Astrocyte (in vitro differentiated cells and primary cell): ENCODE measurements at places on chromosomes 1 and 21. TPM values are rescaled to one million over a fixed set of nuclear protein-coding genes. Genes with fewer than 3 reads are reported as not detected.

The IL22RA1 gene
- not detected in 2 replicates for total RNA-seq

DNA sequence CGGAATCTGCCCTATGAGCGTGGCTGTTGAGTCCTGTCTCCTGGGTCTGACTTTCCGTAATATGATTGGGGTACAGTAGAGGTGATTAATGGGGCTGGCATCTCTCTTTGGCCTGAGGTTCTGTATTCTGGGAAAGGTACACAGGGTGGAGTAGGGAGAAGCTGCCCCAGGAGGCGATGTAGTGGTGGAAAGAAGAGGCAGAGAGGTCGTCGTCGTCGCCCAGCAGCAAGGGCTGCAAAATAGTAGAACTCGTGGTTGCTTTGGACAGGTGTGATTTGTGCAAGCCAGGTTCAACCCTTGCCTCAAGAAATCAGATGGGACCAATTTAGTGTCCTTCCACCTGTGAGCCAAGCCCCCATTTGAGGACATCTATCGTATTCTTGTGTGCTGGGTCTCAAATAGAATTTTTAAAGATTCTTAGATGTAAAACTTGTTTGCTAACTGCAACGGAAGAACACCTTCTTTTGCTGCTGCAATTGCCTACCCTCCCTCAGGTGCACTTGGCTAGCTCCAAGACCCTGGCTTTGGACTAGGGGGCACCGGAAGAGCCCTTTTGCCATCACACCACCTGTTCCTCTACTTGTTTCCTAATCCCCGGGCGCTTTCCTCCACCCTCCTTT, 1.3 kb upstream of the HMGN2 start:
- DNase-seq: no peak

DNA sequence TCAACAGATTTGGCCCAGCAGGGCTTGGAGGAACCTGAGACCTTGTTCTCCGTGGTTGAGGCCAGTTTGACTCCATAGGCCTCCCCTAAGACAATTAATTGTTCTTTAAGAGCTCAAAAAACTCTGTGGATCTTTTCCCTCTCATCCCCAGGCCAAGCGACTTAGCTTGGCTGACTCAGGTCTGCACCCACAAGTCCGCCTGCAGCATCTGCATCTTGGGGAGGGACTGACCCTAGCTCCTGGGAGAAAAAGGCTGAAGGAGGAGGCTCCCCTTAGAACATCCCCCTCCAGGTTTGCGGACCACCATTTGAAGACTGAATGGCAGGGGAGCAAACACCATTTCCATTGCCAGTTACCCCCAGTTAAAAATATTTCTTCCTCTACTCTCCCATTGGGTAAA, 1.5 kb upstream of the HES2 start:
- DNase-seq: no peak

- DNase-seq: no peak
Measured at GRCh38 chr1:169563019-169563615, 23.2 kb downstream of the F5 start.

The TFF2 gene
- total RNA-seq: not detected in 2 replicates

- no peak for DNase-seq
Measured at GRCh38 chr21:31530897-31531705, 128.4 kb upstream of the SOD1 start.

- DNase-seq: peak; percentile 46
Measured at GRCh38 chr1:161013488-161014230, 7.3 kb downstream of the F11R start.

- DNase-seq: no peak
Measured at GRCh38 chr1:85279458-85280080, 3.1 kb upstream of the BCL10 start.

The LCE3D gene
- not detected in 2 replicates for total RNA-seq

DNA sequence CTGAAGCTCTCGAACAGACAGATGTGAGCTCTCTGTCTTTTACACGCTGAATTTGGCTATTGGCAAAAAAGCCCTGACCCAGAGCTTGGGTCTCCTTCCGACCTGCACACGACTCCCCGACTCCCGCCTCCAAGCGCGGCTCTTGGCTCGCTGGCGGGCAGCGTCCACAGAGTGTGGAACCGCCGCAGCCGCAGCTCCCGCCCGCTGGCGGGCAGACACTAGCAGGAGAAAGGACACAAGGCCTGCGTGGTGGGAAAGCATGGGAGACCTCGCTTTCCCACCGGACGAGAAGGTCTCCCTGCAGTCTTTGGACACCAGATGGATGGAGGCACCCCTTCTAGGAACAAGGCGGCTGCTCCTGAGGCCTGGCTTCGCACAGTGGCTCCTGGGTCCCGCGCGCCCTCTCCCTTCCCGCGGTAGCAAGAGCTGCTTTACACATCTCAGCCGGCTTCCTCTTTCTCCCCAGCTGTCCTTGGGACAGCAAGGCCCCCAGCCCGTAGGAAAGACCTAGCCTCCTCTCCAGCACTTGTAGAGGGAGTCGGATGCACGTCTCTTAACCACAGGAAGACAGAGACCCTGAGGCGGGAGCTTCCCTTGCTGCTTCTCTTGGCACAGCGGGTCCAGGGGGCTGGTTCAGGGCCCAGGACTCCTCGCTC, 92.1 kb downstream of the PRKAB2 start:
- DNase-seq: no peak

GRCh38 chr1:226337276-226337875, 28.4 kb upstream of the LIN9 start:
- no peak for DNase-seq

GRCh38 chr1:168223681-168224540, 1.9 kb upstream of the SFT2D2 start:
- DNase-seq: no peak

The PLA2G2C gene
- total RNA-seq: not detected in 2 replicates

DNA sequence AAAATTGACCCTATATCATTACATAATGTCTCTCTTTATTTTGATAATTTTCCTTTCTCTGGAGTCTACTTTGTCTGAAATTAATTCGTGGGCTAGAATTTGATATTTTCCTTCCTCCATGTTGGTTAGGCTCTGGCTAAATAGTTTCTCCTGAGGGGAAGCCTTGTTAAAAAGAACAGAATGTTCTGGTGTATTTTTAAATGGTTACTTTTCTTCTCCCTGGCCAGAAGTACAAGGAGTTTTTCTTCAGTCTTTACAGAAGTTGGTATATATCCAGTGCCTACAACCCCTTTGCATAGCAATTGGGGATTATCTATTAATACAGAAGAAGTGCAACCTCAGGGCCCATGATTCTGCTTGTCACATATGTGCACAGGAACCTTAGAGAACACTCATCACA, 185.6 kb upstream of the RAB4A start:
- DNase-seq: no peak

The RPE65 gene
- 0.27 and 0.91 TPM in 2 replicates for total RNA-seq

- no peak for DNase-seq
Measured at GRCh38 chr1:42926235-42926878, 32.3 kb downstream of the SLC2A1 start.

DNA sequence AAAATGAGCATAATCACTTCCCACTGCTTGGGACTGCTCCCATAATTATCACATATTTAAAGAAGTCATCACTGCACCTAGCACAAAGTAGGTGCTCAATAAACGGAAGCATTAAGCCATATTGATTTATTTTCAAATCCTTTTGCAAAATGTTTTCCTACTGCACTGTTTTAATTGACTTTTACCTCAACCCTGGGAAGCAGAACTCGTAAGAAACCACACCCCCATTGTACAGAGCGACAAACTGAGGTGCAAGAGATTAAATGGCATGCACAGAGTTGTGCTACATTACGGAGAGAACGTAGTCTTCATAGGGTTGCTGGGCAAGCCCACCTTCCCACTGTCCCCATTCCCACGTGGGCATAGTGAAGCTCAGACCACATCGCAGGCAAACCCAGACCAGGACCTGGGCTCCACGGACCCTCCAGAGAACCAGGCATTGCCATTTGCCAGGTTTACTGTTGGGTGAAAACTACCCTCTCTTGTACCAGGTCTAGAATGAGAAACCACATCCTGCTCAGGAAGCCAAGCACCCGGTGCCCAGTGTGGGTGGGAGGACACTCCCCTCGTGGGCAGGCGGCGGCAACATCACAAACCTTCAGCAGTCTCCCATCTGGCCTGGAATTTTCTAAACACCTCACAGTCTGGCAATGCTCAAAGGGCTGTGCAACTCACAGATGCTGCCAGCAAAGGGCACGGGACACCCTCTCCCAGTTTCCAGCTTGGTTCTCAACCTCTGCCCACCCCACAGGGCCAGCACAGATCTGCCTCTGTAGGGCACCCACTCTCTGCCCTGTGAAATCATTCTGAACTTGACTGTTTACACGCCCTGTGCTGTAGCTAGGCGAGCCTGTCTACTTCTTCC, 8.2 kb downstream of the IFFO2 start:
- peak; percentile 76 for DNase-seq

DNA sequence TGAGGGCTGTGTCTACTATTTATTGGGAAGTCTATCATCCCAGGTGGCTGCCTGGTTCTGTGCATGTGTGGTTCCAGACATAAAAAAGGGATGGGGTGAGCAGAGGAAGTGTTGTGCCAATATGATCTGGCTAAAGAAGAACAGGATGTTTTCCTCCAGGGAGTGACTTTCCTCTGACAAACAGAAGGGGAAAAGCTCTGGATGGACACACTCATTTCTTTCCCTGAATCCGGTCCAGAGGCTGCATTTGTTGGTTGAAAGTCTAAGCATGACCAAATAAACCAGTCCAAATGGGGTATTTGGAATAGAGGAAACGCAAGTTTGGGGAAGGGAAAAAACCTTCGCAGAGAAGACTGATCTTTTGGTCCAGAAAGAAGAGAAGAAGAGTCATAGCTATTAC, 12.7 kb downstream of the GREM2 start:
- no peak for DNase-seq

DNA sequence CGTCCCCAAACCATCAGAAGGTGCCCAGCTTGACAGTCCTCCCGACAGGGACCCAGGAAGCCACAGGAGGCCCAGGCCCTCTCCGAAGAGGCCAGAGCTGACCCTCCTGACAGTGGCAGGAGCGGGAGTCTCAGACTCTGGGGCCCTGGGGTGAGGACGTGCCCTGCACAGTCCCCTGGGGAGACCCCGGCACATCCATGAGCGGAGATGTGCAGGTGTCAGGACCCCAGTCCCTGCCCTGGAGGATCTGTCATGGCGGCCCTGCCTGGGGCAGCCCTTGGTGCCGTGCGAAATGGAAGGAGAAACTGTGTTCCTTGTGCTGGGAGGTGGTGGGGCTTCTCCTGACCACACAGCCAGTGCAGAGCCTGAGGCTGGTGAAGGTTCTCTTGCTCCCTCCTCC, 55.8 kb downstream of the OBSCN start:
- DNase-seq: no peak

The SV2A gene
- total RNA-seq: 6.4 and 6.8 TPM in 2 replicates

GRCh38 chr1:201269900-201270410, 13.4 kb upstream of the PKP1 start:
- no peak for DNase-seq

The PTGER3 gene
- 0.64 and 1.1 TPM in 2 replicates for total RNA-seq

The FAM151A gene
- not detected in 2 replicates for total RNA-seq

The NBPF12 gene
- total RNA-seq: 7.7 and 7.9 TPM in 2 replicates

GRCh38 chr1:42924851-42925760, 33.6 kb downstream of the SLC2A1 start:
- DNase-seq: no peak

The CR1L gene
- total RNA-seq: not detected in 2 replicates

The C1orf74 gene
- 2.2 and 2.6 TPM in 2 replicates for total RNA-seq

The ANKRD45 gene
- total RNA-seq: 1.4 and 1.8 TPM in 2 replicates
